ENCODE measurements at places on chromosomes 2 and 18.

DNA sequence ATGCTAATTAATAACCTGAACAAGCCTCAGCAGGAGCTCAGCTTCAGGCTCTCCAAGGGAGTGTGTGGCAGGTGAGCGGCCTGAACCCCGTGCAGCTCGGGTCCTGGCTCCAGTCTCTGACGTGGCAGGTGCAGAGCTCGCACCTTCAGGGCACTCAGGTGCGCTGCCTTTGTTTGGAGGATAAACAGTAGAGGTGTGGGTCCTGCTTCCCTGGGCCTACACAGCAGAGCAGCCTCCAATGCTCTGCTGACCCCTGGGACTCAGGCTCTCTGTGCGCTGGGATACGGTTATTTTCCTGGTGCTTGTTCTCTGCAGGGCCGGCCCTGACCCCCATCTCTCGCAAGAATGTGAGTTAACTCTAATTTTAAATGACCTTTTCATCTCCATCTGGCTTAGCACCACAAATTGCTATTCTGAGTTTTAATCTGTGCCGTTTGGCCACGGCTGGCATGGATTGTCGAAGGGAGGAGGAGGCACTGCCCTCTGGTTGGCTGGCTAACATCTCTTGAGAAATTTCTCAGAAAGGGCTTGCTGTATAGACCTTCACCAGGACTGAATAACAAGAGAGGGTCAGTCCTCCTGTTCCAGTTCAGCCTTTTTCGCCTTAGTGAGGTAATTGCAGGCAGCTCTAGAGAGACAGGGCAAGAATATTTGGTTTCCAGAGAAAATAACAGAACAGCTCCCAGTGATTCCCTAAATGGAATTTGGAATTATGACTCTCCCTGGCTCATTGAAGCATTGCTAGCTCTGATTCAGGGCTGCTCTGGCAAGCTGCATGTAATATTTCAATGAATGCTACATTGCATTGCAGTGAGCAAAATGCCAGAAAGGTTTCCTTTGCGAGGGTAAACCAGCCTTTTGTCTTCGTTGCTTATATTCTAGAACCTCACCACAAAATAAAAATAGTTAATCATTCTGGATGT lies 161.8 kb downstream of the DCDC2C start:
- DNase-seq = no peak

GRCh38 chr18:51726614-51727013 lies 529.1 kb upstream of the MEX3C start:
- DNase-seq = no peak

DNA sequence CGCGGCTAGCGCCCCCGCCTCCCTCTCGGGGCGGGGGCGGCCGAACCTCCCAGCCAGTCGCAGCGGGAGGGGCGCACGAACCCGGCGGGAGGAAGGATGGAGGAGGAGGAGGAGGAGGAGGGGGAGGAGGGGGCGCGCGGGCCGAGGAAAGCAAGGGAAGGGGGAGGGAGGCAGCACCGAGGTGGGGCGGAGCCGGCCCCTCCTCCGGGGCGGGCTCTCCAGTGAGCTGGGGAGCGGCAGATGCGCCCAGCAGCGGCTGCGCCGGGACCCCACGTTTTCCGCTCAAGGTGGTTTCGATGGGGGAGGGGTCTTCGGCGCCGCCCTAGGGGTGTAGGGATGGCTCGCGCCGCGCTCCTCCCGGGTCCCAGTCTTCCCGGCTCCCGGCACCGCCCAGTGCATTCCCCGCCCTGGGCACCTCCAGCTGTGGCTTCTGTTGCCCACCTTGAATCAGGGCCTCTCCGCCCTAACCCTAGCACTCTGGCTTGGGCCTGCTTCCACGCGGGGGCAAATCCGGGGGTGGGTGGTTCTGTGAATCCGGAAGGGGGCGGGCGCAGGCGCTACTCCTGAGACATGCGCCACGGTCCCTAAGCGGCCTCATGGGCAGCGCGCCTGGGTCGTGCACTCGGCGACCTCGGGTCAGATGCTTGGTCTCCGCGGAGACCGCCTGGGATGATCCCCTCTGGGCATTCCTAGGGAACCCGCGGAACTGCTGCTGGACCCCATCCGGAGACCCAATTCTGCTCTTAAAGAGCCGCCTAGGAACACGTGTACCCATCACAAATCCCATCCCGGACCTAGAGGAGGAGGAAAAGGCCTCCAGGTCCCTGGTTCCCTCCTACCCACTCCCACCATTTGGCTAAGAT lies at the start of gene FBXO41:
FBXO41 (minus strand) TSS at position 183 of the 863 bp plus-strand sequence. CDS start 14,848 bp downstream, outside the sequence.
- DNase-seq = peak; percentile 63

- no peak for DNase-seq
Measured at GRCh38 chr18:40980171-40980570, 974.9 kb upstream of the PIK3C3 start.

All from stimulated activated CD4-positive, alpha-beta T cell treated with anti-CD3 and anti-CD28 coated beads, Interleukin-1b, Interleukin-23, amount 100 ng/mL, for 24 hours (primary cell).